RPMI8226 (cell line): ENCODE measurements at places on chromosomes 5 and 9.
A peak's percentile ranks its signal among the peaks of the same experiment; 100 is the strongest.

GRCh38 chr9:133098104-133098754 lies 22.8 kb downstream of the RALGDS start:
- DNase-seq = no peak

- DNase-seq = no peak
Observed at GRCh38 chr9:115369322-115369957, 251.5 kb upstream of the TNC start.

DNA sequence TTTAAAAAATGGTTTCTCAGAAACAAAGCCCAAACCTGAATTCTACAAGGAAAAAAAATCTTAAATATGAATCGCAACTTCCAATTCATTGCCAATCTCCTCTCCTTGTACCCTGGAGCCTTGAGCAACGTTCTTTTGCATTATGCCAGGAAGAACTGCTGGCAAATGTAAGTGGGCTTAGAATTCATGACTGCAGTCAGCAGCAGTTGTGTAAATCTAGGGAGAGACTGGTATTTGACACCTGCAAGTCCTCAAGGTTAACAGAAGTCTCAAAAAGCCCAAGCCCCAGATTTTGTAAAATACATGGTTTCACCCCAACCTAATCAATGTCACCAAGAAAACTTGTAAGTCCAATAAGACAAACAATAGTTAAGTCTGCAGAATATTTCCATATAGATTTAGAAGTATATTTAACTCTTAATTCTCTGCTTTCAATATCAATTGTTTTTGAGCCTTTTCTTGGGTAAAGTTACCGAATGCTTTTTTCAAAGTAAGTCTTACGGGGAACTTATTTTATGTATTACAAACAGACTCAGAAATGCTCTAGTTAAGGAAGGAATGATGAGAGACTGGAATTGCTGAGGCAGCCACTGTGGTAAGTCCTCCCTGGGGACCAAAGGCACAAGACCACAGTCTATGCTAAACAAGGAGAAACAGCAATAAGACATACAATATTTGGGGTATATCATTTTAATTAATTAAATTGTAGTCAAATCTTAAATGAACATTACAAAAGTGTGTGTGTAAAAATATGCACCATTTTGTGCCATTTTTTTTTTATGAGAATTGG lies 31.3 kb downstream of the ELL2 start:
- DNase-seq = no peak

- no peak for DNase-seq
Observed at GRCh38 chr5:59615272-59615671, 278.3 kb downstream of the PDE4D start.

DNA sequence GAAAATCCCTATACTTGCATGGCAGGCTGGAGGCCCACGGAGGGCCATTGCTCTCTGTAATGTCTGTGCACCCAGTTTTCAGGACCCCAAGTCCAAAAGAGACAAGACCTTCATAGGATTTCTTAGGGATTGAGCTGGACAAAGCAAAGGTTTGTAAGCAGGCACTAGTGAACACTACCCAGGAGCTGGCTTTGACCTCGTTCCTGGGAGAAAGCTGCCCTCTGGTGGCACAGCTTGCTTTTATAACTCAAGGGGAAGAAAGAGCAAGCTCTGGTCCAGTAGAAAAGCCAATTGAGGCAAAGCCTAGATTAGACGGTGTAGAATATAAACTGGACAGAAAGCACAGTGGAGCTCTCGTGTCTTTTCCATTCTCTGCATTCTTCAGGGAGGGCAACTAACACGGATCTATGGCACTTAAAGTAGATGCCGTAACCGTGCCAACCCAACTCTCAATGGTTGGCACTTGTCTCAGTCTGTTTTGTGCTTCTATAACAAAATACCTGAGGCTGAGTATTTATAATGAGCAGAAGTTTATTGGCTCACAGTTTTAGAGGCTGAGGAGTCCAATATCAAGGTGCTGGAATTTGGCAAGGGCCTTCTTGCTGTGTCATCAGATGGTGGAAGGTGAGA lies 7.9 kb downstream of the GABRP start:
- DNase-seq = peak; percentile 76

DNA sequence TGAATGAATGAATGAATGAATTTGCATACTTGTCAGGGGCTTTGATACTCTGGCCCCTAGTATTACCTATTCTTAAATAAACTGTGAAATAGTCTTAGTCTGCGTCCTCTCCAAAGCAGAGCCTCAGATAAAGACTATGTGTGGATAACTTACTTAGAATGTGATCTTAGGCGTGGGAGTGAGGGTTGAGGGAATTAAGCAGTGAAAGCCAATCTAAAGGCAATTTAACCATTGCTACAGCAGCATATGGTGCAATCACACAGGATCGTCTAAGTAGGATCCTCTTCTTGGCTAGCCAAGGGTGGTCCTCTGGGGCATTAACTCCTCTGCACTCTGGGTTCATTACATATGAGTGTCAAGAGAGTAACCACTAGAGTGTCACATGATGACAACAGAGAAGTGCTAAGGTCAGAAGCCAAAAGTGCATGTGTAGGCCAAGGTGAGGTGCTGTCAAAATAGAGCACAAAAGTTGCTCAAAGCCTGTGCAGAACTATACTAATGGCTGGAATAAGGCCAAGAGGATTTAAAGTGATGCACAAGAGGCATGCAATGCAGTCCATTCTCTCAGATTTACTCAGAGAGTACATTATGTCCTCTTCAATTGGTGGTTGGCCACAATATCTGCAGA lies 274.4 kb upstream of the SEMA6A start:
- DNase-seq = no peak

DNA sequence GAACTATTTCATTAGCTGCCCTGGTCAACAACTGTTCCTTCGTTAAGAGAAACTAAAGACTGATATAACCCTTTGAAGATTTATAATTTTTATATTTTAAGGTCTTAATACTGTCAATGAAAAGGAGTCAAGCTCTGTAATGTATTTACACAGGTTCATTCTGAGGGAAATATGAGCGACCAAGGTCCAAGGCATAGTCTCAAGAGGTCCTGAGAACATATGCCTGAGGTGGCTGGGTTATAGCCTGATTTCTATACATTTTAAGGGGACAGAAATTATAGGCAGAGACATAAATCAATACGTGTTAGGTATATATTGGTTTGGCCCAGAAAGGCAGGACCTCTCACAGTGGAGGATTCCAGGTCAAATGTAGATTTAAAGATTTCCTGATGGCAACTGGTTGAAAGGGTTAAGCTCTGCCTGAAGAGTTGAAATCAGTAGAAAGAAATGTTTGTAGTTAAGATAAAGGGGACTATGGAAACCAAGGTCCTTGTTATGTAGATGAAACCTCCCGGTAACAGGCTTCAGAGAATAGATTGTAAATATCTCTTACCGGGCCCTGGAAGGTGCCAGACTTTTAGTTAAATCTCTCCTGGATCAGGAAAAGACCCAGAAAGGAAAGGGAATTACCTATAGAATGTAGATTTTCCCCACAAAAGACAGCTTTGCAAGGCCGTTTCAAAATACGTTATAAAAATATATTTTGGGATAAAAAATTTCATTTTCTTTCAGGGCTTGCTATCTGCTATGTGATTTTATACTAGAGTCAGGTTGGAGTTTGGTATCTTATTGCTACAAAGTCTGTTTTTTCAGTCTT lies 107.3 kb upstream of the PRLR start:
- no peak for DNase-seq

GRCh38 chr5:160937570-160937969 lies 85.6 kb upstream of the ATP10B start:
- DNase-seq = no peak

- DNase-seq = no peak
Observed at GRCh38 chr5:73701566-73701965, 75.6 kb downstream of the ARHGEF28 start.

DNA sequence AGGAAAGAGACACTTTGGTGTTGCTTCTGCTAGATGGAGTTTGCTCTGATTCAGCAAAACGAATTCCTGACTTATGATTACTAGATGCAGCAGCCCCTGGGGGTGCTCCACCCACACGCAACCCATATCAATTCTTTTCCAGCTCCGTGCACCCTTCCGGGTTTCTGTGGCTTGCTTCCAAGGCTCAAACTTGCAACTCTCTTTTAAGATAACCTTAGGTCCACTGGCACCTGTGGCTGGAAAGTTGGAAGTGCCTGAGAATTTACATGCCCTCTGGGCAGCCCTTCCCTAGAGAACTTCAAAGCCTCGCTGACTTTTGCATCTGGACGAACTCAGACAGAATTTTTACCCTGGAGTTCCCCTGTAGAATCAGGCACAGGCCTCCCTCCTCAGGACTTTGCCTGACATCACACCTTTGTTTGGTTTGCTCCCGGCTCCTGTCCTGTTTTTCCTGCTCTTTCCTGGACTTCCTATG lies 224.9 kb downstream of the SNX18 start:
- DNase-seq = peak; percentile 76

DNA sequence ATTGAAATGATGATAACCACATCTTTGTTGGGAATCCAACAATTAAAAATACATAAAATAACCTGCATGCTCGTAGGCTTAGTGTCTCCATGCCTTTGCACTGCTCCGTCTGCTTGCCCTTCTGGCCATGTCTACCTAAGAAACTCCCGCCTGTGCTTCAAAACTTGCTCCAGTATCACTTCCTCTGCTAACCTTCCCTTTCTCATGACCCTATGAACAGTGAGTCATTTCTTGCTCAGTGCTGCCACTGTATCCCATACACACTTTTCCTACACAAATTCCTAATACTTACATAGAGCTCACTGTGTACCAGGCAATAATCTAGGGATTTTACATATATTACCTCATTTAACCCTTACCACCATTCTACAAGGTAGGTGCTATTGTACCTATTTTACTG lies 33.5 kb downstream of the TMEM245 start:
- no peak for DNase-seq

- DNase-seq = peak; percentile 14
Observed at GRCh38 chr5:107466233-107466769, 204.4 kb downstream of the EFNA5 start.

DNA sequence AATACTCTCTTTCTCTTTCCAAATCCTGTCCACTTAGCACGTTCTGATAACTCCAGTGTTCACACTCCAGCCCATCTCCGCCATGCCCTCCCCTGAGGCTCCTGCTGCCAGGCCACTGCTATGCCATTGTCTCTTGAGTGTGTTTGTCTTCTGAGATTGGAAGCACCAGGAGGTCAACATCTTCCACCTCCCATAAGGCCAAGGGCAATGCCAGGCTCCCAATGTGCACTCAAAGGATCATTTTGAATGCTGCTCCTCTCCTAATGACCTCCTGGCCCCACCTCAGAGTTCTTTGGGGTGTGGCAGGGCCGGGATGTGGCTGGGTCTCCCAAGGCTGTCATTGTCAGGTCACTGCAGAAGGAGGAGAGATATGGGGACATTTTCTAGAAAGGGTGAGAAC lies 19.5 kb downstream of the IGIP start:
- no peak for DNase-seq

DNA sequence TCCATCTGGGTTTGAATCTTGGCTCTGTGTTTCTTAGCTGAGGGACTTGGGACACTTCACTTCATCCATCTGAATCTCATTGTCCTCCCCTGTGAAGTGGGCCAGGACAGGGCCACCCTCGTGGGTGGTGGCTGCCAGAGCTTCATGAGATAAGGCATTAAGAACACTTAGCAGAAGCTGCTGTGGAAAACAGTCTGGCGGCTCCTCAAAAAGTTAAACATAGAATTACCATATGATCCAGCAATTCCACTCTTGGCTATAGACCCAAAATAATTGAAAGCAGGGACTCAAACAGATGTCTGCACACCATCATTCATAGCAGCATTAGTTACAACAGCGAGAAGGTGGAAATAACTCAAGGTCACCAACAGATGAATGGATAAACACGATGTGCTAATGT lies 42.4 kb upstream of the GGTA1 start:
- DNase-seq = no peak

DNA sequence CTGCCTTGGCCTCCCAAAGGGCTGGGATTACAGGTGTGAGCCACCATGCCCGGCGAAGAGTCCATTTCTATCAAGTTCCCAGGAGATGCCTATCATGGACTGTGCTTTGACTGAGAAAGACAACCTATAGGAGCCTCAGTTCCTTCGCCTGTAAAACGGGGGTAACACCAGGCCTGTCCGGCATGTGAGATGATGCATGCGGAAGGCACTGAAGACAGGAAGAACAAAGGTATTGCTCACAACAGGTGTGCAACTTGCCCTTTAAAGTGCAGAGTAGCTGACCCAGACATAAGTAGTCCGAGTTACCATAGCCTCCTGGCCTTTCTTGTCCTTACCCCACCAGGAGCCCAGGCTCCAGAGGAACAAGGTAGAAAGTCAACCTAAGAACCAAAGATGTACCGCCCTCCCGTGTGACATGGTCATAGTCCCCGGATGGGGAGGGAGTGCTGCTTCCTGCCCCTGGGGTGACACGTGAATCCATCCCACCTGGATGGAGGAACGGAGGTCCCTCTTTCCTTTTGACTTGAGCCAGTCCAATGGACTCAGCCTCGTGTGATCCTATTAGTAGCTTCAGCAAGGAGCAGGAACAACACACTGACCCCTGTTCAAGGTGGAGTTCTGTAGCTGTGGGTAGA lies 60.3 kb downstream of the HSPA4 start:
- DNase-seq = no peak

GRCh38 chr9:101063192-101063591 lies 34.7 kb downstream of the PLPPR1 start:
- no peak for DNase-seq

DNA sequence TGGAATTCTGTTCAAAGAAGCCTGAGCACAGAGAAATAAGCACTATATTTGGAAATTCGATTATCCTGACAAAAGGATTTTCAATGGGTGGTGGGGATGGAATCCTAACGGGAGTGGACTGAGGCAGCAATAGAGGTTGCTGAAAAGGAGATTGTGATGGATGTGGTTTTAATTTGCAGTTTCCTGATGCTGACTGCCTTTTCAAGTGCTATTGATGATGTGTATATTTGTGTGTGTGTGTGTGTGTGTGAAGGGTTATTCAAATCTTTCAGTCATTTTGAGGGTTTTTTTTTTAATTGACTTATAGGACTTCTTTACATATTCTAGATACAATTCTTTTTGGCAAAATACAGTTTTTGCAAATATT lies 614.5 kb downstream of the HINT1 start:
- DNase-seq = no peak

- no peak for DNase-seq
Observed at GRCh38 chr9:108724652-108725051, 131.1 kb downstream of the ACTL7B start.

DNA sequence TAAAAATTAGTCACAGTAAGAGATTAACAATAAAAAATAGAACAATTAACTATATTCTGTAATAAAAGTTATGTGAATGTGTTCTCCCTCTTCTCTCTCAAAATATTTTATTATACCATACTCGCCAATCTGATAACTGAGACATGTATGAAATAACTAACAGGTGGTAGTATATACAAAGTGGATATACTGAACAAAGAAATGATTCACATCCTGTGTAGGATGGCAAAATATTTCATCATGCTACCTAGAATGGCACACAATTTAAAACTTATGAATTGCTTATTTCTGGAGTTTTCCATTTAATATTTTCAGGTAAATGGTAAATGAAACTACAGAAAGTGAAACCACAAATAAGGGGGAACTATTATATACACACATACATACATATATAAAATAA lies 152.5 kb downstream of the RNF180 start:
- no peak for DNase-seq

DNA sequence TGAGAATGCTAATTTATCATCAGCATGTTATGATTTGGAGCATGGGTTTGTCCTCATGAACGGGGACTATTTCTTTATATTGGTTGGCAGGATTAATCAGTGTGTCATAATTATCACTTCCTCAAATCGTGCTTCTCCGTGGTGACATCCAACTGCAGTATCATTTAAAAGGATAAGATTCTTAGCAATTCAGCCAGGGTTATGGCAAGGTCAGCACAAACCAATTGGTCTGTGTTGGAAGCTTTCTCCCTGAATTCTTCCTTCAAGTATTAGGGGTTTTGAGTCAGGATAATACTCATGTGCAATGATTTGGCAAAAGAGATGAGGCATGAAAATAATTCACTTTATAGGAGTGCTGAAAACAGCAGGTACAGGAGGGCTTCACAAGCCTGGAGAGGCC lies 5.5 kb upstream of the CAMLG start:
- DNase-seq = no peak
